Skeletal muscle cell (primary cell): ENCODE measurements at places on chromosomes 5 and 9.
A peak's percentile ranks its signal among the peaks of the same experiment; 100 is the strongest.

- no peak for DNase-seq
These were observed 33.7 kb downstream of the FGF18 start for GRCh38 chr5:171453056-171453725.

- DNase-seq: no peak
These were observed 518.9 kb downstream of the CTNND2 start for GRCh38 chr5:11385251-11385900.

DNA sequence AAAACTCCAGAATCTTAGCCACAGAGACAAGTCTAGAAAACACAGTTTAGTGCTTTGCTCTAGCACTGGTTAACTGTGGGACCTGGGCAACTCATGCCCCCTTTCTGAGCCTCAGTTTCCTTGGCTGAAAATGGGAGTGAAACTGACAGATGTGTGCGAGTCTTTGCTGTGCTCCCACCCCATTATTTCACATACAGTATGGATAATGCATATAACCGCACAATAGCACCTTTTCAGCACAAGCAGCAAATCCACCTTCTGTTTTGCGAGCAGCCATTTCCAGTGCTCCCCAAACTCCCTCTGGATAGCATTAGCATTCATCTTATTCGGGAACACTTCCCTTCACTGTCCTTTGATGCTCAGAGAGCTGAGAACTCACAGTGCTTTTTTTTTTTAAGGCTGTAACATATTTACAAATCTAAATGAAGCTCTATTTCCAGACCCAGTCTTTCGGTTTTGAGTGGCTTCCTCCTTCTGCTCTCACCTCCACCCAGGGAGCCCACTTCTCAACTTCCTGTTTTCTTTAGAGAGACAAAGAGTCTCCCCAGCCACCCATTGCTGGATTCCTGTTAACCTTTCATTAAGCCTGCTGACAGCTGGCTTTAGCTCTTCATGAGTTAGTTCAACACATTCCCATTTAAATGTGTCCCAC is 49.2 kb downstream of the TIMD4 start:
- no peak for DNase-seq

DNA sequence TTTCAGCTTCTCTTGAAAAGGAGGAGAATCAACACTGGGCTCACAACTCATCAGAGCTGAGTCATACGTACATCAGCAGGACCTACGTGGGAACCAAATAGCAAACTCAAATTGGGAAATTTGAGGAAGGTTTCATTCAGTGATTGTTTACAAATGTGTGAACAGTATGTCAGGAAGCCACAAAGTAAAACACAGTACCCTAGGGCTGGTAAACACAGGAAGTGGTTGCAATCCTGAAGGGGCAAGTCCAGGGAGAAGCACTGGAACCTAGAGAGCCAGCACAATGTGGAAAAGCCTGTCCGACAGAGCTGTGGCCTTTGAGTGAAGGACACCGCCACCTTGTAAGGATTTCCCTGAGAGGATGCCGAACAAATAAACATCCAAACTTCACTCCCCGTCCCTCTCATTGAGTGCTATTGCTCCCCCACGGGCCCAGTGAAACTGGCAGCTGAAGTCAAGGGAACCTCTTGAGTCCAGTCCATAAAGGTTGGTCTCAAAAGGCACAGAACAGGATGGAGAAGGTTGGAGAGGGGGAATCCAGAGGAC is 26.7 kb upstream of the RICTOR start:
- DNase-seq: peak; percentile 96

- DNase-seq: no peak
These were observed 5.7 kb downstream of the WHRN start for GRCh38 chr9:114499528-114499927.
